Left cardiac atrium (tissue), 4 donors: ENCODE measurements at places on chromosomes 7 and 10.

DNA sequence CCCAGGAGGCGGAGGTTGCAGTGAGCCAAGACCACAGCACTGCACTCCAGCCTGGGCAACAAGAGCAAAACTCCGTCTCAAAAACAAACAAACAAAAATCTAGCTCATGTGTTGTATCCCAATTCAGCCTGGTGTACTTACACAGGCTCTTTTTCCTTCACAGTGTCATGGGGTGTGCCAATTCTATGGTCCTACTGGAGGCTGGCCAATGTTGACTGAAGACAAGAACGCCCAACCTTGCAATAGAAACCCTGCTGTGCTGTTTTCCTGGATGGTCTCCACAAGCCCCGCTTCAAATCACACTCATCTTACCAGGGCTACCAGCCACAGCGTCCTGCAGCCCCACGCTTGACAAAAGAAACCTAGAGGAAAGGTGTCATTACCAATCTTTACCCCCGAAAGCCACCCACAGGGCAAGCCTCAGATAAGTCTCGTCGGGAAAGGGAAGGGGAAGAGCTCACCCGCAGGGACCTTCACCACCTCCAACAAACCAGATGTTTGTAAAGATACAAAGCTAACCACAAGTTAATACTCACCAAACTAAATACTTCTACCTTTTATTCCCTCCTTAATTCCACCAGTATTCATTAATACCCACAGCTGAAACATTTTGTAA lies 64.8 kb downstream of the TNS3 start:
- no peak for DNase-seq

GRCh38 chr7:33195264-33195663 lies 65.9 kb downstream of the BBS9 start:
- DNase-seq, result no peak

DNA sequence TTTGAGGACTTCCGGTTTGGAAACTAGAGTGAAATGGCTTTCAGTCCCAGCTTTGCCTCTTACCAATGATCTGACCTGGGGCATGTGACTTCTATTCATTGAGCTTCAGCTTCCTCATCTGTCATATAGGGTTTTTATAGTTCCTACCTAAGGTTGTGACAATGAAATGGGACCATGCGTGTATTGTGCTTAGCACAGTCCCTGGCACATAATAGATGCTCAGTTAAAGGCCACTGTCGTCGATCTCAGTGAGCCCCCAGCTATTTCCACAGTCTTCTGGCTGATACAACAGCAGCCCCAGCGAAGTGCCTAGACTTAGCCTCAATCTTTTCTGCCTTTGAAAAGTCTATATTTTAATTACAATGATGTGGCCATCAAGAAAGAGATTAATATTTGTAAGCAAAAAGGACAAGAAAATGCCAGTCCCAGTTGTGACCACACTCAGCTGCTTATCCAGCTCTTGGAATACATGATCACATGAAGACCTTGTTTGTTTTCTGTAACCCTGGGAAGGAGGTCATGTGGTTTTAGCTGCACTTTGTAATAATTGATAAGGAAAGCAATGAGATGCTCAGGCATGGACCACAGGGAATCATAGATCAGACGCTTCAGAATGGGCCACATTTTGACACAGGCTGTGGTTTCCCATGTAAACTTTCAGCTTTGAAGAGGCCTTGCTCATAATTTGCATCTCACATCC lies 44.6 kb downstream of the VWA2 start:
- no peak for DNase-seq

- DNase-seq, result no peak
Measured at GRCh38 chr10:124013916-124014315, 79.5 kb downstream of the CHST15 start.

DNA sequence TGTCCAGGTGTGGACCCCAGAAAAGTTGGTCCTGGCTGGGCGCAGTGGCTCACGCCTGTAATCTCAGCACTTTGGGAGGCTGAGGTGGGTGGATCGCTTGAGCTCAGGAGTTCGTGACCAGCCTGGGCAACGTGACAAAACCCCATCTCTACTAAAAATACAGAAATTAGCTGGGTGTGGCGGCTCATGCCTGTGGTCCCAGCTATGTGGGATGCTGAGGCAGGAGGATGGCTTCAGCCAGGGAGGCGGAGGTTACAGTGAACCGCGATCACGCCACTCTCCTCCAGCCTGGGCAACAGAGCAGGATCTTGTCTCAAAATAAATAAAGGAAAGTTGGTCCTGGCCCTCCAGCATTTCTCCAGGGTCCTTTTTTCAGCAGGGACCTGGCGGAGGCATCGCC lies 1.4 kb downstream of the NUDT1 start:
- DNase-seq, result no peak

- no peak for DNase-seq
Measured at GRCh38 chr7:92404170-92404614, 43.1 kb upstream of the GATAD1 start.

- no peak for DNase-seq
Measured at GRCh38 chr10:18364987-18365775, 225.0 kb downstream of the CACNB2 start.

GRCh38 chr7:43118313-43118712 lies 5.9 kb downstream of the HECW1 start:
- DNase-seq, result no peak

GRCh38 chr10:115696747-115697146 lies 576.3 kb downstream of the GFRA1 start:
- DNase-seq, result no peak

DNA sequence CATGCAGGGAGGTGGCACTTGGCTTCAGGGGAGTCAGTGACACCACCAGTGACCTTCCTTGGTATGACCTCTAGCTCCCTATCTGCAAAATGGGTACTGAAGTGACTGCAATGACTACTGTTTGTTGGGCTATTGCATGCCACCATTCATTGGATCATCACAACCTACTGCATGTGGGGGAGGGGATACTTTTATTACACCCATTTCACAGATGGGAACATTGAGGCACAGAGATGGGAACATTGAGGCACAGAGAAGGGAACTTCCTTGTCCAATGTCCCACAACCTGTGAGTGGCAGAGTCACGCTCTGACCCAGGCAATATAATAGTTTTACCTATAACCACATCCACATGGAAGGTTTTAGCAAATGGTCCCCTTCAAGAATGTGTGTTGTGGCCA lies 12.2 kb upstream of the MYH16 start:
- DNase-seq, result no peak

GRCh38 chr7:74290553-74290950 lies 1.3 kb downstream of the CLIP2 start:
- DNase-seq, result no peak

GRCh38 chr7:5620459-5620881 lies 161.0 kb downstream of the RNF216 start:
- DNase-seq, result no peak

GRCh38 chr7:98852826-98853225 lies 17.0 kb downstream of the TMEM130 start:
- DNase-seq, result no peak

DNA sequence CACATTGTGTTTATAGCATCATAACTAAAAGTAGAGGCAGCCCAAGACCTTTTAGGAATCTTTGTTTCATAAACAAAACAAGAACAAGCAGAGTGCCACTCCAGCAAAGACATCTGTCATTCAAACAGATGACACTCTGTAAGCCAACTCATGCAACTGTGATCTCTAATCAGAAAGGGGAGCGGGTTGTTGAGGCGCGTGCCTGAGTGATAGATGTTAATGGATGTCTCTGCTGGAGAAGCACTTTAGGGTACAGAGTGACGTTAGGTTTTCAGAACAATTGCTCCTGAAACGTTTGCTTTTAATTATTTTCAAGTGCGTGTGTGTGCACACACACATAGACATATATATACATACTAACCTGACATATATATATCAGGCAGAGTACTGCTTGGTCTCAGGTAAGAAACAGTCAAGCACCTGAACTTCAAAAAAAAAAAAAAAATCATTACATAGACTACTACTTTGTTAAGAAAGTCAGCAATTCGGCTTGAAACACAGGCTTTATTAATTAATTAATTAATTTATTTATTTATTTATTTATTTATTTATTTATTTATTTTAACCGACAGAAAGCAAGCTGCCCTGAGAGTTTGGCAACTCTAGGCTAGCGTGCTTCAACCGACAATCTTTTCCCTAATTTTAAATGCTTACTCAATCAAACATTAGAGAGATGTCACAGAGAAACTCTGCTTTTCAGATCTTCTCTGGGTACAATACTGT lies 109.1 kb downstream of the POU6F2 start:
- DNase-seq, result no peak

- DNase-seq, result no peak
Measured at GRCh38 chr7:116740755-116741462, 68.9 kb downstream of the MET start.

- peak; percentile 67 for DNase-seq
Measured at GRCh38 chr7:101936611-101937231, 119.3 kb downstream of the CUX1 start.

- no peak for DNase-seq
Measured at GRCh38 chr10:72612203-72612826, 13.6 kb downstream of the MICU1 start.

- no peak for DNase-seq
Measured at GRCh38 chr7:135664046-135664589, 1.8 kb downstream of the STMP1 start.

DNA sequence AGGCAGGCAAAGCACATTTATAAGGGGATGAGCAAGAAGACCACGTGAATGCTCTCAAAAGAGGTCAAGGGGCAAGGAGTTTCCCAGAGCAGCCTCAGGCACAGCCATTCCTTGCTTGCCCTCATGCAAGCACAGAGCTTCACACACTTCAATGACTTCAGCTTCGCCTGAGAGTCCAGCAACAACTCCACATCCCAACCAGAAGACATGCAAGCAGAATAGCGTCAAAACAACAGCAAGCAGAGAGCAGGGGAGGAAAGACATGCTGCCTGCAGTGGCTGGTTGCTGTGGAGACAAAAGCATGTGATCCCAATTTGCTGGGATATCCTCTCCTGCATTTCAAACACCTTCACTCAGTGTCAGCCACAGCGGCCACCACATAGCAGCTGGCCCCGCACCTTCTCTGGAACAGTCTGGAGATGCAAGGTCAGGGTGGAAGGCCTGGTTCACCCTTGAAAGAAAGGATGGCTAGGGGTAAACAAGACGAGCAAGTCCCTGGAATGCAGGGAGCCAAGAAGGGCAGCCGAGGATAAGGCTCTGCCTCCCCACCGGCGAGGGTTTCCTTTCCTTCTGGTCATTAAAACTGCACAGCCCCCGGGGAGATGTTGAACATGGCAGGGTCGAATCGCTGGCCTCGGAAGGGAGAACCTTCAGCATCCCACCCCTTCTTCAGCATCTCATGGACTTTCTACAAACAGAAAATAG lies 60.2 kb upstream of the CAMK2B start:
- peak; percentile 10 for DNase-seq

DNA sequence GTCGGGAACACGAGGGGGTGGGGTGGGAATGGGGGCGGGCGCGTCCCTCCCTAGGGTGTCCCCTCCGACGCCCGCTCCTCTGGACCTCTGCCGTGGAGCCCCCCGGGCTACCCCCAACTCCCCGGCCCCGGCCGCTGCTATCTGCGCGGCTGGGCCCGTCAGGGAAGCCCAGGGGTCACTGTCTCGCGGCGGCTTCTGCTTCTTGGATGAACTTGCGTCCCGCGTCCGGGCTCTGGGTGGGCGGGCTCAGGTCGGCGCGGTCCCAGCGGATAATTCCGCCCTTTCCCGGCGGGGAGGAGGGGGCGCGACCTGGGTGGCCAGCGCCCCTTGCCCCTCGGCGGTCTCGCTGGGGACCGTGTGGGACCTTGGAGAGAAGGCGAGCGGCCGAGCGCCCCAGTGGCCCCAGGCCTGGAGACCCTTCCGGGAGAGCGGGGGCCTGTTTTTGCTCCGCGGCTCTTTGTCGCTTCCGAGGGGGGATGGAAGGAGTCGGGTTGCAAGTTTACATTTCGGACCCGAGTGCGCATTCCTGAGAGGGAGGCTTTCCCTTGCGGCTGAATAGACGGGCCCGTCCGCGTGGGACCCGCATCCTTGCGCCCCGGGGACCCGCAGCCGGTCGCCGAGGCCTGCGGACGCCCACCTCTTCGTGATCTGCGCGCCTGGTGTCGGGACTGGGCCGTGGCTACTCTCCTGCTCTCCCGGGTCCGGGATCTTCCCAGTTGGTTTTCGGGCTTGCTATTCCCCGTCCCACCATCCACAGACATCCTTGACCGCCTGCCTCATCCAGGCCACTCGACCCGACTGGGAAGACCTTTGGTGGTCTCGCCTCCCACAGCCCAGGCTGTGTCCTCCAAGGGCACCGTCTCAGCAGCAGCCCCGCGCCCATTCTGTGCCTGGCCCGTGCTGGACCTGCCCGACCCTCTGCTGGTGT lies 812 bp downstream of the DOCK1 start:
- peak; percentile 50 for DNase-seq

DNA sequence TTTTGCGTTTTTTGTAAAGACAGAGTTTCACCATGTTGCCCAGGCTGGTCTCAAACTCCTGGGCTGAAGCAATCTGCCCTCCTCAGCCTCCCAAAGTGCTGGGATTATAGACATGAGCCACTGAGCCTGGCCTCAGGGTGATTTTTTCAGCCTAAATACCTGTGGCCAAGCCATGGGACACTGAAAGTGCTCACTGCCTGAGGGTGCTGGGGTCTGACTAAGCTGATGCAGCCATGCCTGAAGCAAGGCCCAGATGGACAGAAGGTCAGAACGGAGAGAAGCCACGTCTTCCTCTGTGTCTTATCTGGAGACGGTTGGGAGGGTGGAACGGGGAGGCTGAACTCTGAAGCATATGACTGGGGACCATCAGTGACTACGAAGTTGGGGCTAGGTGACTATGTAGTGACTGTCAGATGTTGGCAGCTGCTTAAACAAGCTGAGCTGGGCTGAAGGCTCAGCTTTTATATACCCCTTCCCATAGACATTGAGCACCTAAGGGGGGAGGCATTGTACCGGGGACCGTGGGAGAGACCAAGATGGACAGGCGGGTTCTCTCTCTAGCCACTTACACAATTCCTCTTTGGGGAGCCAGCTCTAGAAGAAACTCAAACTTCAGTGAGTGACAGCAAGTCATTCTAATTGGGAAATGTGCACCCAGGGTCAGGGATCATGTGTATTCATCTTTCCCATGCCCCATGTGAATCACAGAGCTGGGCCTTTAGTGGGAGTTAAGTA lies 73.3 kb upstream of the HABP2 start:
- no peak for DNase-seq

DNA sequence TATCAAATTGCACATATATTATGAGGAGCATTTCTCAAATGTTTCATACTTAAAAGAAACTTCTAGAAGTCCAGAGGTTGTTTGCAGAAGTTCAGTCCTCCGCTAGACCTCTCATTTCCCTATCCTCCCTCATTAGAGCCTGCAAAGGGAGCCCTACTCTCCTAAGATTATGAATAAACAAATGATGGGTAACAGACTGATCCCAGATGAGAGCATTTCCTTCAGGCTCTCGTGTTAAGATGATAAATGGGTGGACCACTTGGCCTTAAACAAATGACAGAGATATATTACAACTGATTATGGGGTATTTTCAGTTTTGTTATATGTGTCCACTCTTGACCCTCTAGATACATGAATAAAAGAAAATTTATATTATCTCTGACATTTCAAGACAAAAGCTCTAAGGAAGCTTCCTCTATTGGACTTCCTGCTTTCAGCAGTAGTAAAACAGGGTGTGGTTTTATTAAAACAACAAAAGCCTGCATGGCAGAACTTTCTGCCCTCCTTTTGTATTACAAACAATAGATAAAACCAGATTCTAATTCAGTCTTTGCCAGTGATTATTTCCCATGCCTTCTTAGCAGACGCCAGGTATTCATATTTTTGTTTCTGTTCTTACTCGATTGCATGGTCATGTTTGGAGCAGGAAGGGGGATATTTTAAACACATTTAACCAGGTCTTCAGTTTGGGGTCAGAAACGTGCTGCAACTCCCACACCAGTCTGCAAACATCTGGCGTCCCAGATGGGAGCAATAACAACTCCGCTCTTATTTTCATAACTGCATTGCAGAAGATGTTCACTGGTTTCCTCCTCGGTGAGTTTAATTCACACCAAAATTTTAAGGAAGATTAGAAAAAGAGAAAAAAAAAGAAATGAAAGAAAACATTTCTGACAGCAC lies 52.4 kb upstream of the FAM204A start:
- no peak for DNase-seq
